BE2C (cell line): ENCODE measurements at places on chromosomes 1 and 21.
A peak's percentile ranks its signal among the peaks of the same experiment; 100 is the strongest.

- DNase-seq, result no peak
These were observed 17.1 kb upstream of the UBE2U start for GRCh38 chr1:64186138-64186897.

GRCh38 chr1:183476081-183476480, 3.8 kb downstream of the SMG7 start:
- DNase-seq, result no peak

GRCh38 chr21:44920694-44921604, at the start of gene ITGB2:
TSS of gene ITGB2 (minus strand) at chr21:44920899. CDS start at chr21:44910782, 10,117 bp downstream.
- no peak for DNase-seq

DNA sequence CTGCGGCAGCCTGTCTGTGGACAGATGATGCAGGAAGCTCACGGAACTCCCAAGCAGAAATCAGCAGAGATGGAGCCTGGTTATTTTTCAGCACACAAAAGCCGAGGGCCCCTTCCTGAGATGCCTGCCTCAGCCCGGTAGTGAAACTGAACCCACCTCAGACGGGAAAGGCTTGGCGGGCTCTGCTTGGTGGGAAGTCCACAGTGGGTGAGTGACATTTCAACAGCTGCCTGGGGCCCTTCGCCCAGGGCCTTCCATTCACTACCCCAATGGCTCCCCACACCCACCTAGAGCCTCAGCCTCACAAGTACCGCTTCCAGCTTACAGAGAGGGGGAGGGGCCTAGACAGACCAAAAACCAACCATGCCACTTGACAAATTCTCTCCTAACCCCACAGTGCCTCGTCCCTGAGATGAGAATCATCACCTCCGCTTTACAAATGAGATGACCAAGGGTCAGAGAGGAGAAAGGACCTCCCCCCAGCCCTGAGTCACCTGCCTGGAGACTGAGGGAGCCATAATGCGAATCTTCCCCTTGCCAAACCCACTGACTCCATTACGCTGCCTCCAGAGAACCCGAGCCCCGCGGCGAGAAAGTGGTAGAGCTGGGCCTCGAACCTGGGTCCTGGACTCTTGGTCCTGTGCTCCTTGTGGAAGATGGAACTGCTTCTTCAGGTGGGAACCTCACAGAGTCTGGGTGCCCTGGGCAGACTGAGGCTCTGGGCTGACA, 3.4 kb upstream of the ECE1 start:
- no peak for DNase-seq

- no peak for DNase-seq
These were observed 1.2 kb upstream of the PSMB2 start for GRCh38 chr1:35642471-35642955.

- DNase-seq, result no peak
These were observed 16.8 kb downstream of the UBE2G2 start for GRCh38 chr21:44784810-44785209.

- no peak for DNase-seq
These were observed 15.9 kb downstream of the CLDN14 start for GRCh38 chr21:36463991-36464390.

DNA sequence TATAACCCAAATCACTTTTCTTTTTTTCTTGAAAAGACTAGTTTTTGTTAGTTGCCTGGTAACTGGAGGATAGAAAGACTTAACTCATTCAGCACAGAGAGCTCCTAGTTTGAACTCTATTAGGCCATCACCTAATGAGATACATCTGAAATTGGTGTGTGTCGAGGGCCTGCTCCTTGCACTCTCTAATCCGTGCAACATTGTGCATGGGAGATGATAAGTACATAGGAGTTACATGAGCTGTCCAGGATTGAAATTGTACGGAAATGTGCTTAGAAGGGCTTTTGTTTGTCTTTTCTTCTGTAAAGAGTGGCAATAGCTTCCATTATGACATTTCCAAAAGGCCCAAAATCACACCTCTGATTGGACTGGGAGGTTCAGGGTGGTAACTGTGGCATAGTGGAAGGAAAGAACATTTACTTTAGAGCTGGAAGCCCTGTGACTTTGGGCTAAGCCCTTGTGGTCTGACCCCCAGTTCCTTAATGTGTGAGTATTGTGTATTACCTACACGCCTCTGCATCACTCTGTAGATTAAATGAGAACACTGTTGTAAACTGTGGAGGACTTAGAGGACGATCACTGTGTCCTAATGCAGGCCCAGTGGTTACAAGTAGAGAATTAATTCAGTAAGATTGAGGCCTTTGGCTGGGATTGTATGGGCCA, 71.2 kb downstream of the FGGY start:
- no peak for DNase-seq

DNA sequence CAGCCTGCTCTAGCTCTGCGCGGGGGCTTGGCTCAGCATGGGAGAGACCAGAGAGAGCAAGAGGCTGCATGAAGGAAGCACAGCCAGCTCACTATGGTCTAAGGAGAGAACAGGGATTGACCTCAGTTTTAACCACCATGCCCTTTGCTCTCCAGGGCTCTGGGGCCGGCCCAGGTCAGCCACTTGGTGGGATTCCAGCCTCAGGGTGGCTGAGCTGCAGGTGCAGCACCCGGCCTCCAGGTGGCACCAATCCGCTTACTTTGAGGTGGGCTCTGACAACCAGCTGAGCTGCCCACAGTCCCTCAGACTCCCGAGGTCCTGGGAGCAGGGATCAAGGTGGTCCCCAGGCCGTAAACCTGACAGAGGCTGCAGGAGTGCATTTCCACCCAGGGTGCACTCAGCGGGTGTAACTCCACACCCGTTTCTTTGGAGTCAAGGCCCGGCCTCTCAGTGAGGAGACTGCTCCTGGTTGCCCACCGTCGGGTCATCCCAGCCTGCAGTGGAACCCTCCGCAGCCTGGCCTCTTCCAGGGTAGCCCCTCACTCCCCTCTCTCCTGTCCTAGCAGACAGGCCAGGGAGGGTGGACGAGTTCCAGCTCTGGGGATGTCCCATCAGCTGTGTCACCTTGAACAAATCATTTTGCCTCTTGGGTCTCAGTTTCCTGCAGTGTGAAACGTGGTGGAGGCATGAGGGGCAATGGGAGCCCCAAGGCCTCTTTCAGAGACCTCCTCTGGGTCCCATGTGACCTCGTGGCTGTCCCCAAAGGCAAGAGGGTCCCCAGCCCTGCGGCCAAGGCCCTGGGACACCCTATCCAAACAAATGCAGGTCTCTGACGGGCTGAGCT, 607 bp upstream of the LGR6 start:
- peak; percentile 79 for DNase-seq

DNA sequence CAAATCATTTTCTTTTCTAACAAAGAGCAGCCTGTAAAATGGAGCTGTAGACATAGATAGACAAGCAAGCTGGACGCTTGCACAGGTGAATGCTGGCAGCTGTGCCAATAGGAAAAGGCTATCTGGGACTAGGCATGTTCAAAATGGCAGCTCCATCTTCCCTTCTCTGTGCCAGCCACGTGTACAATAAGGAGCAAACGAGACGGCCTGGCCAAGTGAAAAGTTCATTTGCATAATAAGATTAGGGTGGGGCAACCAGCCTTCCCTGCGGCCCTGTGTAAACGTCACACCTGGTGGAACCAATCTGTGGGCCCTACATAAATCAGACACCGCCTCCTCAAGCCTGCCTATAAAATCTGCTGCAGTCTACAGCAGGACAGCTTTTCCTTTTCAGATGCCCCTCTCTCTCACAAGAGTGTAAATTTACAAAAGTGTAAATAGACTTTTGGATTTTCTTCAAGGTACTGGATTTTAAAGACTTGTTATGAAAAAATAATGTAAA, 16.6 kb upstream of the EDEM3 start:
- peak; percentile 84 for DNase-seq

DNA sequence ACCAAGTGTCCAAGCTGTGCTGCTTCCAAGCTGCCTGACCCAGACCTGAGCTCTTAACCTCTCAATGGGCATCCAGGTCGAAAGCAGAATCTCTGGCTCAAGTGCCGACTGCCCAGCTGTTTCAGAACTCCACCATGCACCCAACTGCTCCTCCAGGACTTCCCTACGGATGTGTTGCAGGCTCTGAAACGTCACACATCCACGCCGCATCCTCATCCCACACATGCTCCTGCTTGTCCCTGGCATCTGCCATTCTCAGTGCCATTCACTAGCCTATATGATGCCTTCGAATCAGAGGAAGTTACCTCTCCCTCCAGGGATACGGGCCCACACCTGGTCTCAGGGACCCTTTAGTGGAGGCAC, 11.2 kb downstream of the PDZK1IP1 start:
- no peak for DNase-seq

DNA sequence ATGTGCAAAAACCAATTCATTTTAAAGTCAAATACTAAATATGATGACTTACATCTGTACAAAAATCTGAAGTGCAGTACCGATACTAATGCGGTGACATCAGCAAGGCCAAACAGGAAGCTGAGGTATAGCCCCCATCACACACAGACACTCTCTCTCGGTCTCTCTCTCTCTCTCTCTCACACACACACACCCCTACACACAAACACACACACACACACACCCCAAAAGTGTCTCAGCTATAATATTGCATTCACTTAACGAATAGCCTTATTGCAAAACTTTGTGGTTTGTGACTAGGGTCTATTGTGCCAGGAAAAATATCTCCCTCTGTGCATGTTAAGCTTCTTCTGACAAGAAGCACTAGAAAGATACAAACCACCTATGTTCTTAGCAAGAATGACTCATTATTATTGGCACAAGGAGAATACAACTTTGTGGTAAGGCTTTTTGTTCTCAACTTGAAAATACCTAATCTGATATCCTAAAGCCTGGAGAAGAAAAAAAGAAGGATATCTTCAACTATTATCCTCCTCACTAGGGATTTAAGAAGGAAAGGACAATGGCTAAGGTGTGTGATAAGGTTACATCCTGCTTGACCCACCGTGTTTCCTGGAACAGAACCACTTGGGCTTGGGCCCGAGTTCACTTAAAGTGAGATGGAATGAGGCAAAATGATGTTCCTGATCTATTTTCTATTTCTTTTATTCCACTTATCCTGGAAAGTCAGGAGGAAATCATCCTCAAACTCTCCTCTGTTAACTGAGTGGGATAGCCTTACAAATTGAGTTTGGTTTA, 107.1 kb downstream of the NIBAN1 start:
- no peak for DNase-seq

DNA sequence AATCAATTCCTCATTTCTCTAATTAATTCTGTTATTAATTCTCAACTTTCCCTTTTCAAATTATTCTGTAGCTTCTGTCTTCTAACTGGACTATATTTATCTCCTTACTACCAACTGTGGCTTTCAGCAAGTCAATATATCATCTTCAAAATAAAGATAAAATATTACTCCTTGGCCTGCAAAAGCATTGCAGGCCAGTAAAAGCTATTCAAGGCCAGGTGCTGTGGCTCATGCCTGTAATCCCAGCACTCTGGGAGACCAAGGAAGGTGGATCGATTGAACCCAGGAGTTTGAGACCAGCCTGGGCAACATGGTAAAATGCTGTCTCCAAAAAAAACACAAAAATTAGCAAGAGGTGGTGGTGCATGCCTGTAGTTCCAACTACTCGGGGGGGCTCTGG, 27.9 kb downstream of the USP48 start:
- DNase-seq, result no peak

- DNase-seq, result peak; percentile 17
These were observed 17.4 kb downstream of the CELA3A start for GRCh38 chr1:22018583-22019559.

DNA sequence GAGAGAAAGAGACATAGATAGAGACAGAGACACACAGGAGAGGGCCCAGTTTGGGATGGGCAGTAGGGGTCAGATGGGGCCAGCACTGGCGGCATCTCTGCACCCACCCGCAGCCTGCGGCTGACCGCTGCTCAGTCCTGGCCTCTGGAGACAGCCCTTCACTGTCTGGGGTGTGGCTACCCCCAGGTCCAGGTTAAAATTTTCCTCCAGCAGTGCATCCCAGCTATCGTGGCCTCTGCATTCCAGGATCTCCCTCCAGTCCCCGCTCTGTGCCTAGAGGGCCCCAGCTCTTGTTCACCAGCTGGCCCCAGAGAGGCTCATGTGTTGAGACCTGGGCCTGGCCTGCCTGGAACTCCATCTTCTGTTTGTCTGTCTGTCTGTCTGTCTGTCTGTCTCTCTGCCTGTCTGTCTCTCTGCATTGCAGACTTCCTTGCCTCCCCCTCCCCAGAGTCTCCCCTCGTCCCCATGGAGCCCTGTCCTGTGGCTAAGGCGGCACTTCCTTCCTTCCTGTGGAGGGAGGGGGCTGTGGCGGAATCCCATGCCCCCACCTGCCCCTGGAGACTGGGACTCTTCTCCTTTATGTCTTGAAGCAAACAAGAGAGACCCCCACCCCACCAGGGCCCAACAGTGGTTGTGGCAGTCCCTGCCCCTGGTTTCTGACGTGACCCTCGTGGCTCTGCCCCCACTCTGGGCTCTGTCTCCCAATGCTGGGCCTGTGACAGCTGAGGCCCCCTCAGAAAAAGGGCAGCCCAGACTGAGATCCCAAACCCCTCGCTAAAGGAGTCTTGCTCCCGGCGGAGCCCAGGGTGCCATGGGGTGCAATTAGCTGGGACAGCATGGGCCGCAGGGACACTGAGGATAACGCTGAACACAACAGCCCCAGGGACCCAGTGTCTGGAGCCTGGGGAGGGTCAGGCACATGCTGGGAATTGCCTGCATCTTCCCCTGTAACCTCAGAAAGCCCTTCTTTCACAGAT, 241.8 kb downstream of the NPHP4 start:
- no peak for DNase-seq

- no peak for DNase-seq
These were observed 17.4 kb upstream of the DDOST start for GRCh38 chr1:20678599-20678998.

DNA sequence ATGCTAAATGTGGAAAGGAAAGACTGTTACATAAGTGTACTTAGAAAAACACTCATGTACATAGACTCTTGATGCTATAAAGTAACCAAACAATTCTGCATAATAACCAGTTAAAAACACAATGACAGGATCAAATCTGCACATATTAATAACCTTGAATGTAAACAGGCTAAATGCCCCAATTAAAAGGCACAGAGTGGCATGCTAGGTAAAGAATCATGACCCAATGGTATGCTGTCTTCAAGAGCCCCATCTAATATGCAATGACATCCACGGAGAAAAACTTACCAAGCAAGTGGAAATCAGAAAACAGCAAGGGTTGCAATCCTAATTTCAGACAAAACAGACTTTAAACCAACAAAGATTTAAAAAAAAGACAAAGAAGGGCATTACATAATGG, 644.8 kb upstream of the PKN2 start:
- no peak for DNase-seq

DNA sequence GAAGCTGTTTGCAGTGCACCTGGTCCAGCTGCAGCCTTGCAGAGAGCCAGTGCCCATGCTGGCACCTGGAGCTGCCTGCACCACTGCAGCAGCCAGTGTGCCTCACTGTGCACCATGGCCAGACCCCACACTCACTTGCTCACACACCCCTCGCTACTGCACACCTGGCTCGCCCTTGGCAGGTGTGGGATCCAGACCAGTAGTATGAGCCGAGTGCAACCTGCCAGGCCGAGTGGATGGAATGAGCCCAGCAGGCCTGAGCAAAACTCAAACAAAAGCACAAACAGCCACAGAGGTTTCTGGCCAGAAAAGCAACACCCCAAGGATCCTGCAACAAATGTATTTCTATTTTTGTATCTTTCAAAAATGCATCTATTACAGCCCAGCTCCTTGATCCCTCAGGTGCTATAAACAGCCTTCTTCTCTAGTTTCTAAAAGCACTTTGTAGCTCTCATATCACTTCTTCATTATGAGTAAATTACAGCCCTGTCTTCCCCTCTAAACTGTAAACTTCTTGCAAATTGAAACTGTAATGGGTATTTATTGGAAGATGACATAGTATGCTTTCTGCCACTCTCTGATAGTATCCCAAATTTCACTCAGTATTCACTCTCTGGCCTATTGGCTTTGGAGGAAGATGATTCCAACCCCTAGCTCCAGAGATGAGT, 72.2 kb upstream of the LPGAT1 start:
- DNase-seq, result no peak

- no peak for DNase-seq
These were observed 39.5 kb upstream of the UBE2U start for GRCh38 chr1:64163970-64164369.
